SW 1271 (cell line): ENCODE measurements at places on chromosomes 1 and 21.

DNA sequence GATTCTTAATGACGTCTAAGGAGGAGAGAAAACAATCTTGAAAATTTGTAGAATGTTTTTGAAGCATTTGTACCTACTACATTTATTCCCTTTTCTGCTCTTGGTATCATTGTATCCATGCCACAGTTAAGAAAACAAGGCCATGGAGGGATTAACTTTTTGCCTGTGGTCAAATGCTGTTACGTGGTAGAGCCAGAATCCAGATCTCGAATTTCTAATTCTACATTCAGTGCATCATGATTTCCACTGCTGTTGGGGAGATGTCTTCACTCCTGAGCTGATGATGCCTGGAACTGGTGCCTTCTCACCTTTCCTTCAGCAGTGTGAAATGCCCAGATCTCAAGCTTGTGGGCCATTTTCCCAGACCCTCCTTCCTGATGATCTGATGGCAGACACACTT, 175.6 kb downstream of the HHAT start:
- DNase-seq = no peak

DNA sequence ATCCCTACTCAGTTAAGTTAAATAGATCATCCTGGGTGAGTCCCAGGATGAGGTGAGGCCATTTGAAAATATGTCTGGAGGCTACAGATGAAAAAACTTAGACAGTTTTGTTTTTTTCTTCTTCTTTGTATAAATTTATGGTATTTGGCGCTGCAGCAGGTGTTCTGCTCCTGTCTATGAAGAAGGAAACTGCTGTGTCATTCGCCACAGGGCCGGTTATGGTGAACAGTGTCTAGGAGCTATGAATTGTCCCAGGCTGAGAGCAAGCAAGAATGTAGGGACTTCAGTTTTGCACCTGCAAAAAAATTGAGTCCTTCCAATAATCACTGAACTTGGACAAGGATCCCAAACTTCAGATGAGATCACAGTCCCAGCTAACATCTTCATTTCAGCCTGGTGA, 674.3 kb upstream of the RGS18 start:
- no peak for DNase-seq

GRCh38 chr1:181080556-181080955, 7.9 kb upstream of the IER5 start:
- no peak for DNase-seq

- DNase-seq = no peak
These were observed 57.5 kb downstream of the KIAA0319L start for GRCh38 chr1:35499652-35500176.

- no peak for DNase-seq
These were observed 89.0 kb downstream of the UBE2U start for GRCh38 chr1:64292399-64292798.

- no peak for DNase-seq
These were observed 2.2 kb upstream of the FRRS1 start for GRCh38 chr1:99768524-99769245.

GRCh38 chr1:204989266-204990058, 53.5 kb upstream of the CNTN2 start:
- no peak for DNase-seq

GRCh38 chr1:112826217-112826944, 111.2 kb upstream of the PPM1J start:
- no peak for DNase-seq

GRCh38 chr1:24441996-24442668, 26.5 kb downstream of the NIPAL3 start:
- DNase-seq = no peak

- peak; percentile 8 for DNase-seq
These were observed 354.0 kb upstream of the DUSP10 start for GRCh38 chr1:222095606-222096475.

DNA sequence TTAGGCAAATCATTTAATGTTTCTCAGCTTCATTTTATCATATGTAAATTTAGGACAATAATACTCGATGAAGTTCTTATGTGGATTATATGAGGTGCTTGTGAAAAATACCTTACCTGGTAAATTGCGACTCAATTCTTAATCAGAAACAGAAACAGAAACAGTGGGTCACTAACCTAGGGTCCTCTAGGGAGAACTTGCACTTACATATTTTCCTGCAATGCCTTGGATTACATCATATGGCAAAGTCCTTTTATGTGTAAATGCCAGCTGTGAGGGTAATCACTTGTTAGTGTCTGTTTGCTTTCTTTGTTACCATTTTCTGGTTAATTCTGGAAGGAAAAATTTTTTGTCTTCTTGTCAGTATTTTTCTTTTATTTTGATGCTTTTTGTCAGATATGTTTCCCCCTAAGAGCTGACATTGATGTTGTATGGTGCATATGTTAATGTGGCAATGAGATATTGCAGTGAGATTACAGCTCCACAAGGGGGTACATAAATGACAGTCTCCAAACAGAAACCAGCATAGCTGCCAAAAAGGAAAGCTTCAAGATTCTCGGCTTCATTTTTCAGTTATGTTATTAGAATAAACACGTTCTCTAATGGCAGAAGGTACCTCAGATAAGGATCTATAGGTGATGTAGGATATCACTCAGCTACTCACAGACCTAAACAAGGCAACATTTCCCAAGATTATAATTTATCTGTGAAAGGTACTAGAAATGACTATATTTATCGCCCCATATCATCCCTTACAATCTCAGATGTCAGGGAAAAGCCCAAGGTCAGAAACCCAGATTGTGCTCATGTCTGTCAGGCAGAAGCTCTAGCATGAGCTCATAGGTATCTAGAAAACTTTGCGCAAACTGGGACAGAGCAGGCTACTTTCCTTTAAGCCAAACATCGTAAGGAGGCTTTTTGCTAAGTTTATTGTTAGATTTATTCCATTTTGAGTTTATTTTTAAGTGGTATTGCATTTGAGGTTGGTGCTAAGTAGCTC, 119.9 kb downstream of the FASLG start:
- DNase-seq = no peak

DNA sequence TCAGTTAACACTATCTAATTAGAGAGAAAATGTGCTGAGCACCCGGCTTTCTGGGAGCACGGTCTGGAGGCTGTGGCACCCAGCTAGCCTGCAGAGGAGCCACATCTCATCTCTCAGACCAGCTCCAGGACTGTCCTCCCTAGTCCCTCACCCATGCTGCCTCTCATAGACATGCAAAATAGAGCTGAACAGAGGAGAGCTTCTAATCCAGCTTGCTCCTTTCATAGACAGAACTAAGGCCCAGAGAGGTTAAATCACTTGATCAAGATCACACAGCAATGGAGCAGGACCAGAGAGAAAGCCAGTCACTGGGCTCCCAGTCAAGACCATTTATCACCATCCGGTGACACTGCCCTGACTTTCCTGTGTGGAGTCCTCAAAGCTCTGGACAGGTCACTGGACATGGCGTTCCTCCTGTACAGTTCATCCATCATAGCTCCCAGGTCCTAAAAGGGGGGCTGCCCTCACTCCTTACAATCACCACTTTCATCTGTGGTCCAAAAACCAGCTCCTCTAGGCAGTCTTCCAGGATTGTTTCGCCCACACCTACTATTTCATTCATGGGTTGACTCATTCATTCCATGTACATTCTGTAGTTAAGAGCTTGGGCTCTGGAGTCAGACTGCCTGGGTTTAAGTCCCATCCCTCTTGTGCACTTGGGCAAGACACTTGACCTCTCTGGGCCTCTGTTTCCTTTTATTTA, 8.8 kb upstream of the CAMK2N1 start:
- DNase-seq = peak; percentile 20

- no peak for DNase-seq
These were observed 31.1 kb upstream of the BCAR3 start for GRCh38 chr1:93712741-93713140.

DNA sequence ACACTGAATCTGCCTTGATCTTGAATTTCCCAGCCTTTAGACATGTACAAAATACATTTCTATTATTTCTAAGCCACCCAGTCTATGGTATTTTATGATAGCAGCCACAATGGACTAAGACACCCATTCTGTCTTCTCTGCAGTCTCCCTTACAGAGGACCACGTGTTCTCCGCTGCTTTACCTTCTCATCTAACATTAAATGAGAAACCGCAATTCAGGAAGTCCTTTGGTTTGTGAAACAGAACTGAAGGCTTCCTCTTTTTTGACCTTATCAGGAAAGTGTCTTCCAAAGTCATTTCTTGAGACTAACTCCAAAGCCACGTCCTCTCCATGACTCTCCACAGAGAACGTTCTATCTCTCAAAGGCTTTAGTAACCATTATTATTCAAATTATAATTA, 560.1 kb downstream of the OMA1 start:
- DNase-seq = no peak

DNA sequence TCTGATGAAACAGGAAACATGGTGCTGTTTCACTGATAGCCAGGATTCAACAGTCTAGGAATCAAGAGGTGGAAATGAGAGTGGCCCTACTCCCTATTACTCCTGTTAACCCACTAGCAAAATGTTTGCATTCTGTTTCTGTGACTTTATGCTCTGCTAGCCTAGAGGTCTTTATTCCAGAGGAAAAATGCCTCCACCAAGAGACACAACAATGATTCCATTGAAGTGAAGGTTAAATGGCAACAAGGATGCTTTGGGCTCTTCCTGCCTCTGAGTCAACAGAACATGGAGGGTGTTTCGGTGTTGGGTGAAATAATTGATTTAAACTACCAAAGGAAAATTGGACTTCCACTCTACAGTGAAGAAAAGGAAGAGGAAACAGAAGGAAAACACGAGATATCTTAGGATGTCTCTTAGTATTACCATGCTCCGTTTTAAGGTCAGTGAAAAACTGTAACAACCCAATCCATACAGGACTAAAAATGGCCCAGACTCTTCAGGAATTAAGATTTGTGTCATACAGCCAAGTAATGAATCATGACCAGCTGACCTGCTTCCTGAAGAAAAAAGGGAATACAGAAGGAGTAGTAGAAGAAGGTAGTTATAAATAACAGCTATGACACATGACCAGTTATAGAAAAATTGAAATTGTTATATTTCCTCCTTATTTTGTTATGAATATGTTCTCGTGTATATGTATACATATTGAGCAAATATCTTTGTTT, 1237.8 kb downstream of the NCAM2 start:
- DNase-seq = no peak

- DNase-seq = no peak
These were observed 11.9 kb downstream of the SH2D2A start for GRCh38 chr1:156804572-156805243.

GRCh38 chr21:35681946-35682345, 378.4 kb downstream of the SETD4 start:
- no peak for DNase-seq

DNA sequence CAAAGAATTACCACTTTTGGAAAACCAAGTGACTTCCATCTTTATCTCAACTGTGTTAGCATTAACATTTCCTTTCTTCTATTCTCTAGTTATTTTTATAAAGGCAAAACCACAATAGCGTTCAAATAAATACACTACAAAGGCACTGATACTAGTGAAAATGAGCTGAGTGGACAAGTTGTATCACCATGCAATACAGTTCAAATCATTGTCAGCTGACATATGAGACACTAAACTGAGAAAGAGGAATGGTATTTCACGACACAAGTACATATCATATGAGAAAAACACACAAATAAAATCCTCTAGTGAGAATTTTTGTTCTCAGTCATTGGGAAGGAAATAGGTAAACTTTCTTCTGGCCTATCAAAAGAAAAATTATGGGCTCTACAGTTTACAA, 26.2 kb downstream of the ENAH start:
- no peak for DNase-seq

DNA sequence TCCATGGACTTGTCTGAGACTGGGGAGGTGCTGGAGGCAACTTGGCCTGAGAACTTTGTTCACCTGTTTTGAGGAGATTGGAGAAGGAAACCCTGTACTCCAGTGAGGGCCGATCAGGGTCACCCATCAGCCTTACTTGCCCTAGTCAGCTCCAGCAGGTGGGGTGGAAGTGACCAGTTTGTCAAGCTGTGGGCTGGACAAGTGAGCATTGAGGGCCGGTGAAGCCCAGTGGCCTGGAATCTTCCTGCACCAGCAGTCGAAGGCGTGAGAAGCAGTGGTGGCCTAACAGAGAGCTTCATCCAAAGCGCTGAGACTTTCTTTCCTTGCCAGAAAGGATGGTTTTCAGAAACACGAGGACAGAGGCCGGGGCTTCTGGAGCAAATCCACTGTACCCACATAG, 9.6 kb downstream of the SLC37A1 start:
- DNase-seq = no peak

DNA sequence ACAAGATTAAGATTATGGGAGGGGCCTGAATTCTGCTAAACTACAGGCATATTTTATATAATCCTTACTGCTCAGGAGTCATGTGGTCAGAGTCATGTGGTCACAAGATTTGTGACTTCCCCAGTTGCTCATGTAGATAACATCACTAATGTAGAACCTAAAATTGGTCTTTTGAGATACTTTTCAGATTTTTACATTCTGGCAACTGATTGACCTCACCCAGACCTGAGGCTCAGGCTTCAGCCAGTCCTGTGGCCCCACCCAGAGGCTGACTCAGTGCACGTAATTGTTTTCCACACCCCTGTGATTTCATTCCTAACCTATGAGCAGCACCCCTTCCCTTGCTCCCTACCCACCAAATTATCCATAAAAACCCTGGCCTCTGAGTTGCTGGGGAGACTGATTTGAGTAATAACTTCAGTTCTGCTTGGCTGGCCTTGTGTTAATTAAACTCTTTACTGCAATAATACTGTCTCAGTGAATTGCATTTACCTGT, 41.7 kb upstream of the ZNF326 start:
- peak; percentile 41 for DNase-seq

DNA sequence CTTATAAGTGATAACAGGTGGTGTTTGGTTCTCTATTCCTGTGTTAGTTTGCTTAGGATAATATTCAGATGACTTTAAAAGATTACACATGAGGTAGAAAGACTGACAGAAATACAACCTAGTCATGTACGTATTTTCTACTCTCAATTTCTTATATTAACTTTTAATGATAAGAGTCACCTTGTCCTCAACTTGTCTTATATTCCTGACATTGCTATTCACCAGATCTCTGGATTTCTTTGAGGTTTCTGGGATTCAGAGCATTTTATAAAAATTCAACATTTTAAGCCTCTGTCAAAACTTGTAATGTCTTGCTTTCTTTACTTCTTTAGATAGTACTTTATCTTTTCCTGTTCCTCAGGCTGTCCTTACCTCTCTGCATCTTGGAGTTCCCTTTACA, 234.2 kb downstream of the TBX15 start:
- DNase-seq = no peak

DNA sequence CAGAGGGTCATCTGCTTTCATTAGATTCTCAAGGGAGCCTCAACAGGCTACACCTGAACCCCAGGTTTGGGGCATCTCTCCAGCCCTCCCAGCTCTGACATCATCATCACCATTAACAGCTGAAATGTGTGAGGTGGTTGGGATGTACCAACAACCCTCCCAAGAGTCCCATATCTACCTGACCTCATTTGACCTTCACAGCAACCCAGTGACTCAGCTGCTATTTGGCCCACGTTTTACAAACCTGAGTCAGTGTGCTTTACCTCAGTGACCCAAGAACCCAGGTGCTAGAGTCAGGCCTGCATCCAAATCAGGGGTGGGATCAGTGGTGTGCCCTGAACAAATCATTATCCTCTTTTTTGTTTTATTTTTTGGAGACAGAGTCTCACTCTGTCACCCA, 53.3 kb upstream of the TINAGL1 start:
- no peak for DNase-seq

DNA sequence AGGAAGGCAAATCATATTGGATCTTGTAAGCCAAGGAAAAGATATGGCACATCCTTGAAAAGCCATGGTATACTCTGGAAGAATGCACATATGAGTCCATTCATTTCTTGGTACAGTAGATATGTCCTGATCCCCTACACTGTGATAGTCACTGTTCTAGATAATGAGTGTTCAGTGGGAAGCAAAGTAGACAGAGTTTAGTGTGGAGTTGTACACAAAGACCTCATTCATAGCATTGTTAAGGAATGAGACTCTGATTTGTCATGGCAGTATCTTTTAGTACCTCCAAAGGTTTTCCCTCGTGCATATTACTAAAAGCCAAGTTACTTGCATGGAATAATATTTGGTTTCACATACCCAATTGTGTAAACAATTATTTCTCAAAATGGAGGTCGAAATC, 204.7 kb downstream of the NFIA start:
- DNase-seq = no peak
